T-cell (primary cell): ENCODE measurements at places on chromosomes 1 and 21.

GRCh38 chr1:236072001-236072400 lies 7.1 kb upstream of the NID1 start:
- no peak for DNase-seq

- DNase-seq = no peak
Observed at GRCh38 chr1:67372136-67372535, 58.1 kb downstream of the SERBP1 start.

DNA sequence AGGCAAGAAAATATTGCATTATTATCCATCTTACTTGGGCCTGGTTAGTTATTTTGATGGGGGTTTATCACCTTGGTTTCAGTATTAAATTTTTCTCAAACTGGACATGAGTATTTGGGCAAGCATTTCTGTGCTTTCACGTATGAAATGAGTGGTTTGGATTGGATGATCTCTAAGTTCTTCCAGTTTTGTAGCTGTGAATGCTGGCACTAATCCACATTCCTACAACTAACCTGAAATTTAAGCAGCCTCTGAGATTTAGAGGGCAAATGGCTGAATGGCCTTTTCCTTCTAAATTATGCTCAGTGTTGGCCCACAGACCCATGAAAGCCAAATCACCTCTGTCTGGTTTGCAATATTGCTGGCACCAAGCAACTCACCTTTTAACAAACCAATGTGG lies 475.0 kb upstream of the B3GALT2 start:
- DNase-seq = no peak

DNA sequence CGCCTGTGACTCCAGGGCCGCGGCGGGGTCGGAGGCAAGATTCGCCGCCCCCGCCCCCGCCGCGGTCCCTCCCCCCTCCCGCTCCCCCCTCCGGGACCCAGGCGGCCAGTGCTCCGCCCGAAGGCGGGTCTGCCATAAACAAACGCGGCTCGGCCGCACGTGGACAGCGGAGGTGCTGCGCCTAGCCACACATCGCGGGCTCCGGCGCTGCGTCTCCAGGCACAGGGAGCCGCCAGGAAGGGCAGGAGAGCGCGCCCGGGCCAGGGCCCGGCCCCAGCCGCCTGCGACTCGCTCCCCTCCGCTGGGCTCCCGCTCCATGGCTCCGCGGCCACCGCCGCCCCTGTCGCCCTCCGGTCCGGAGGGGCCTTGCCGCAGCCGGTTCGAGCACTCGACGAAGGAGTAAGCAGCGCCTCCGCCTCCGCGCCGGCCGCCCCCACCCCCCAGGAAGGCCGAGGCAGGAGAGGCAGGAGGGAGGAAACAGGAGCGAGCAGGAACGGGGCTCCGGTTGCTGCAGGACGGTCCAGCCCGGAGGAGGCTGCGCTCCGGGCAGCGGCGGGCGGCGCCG lies at the start of gene SIM2:
SIM2 (plus strand) TSS at position 135 of the 565 bp plus-strand sequence. CDS start 632 bp downstream, outside the sequence.
- no peak for DNase-seq

GRCh38 chr1:220785166-220786056 lies 1.3 kb upstream of the MTARC1 start:
- DNase-seq = no peak

- no peak for DNase-seq
Observed at GRCh38 chr1:217435204-217435603, 195.7 kb downstream of the GPATCH2 start.

- no peak for DNase-seq
Observed at GRCh38 chr1:186615332-186615731, 64.9 kb downstream of the PTGS2 start.

GRCh38 chr21:44295163-44295573 lies 4.7 kb upstream of the PFKL start:
- DNase-seq = no peak

DNA sequence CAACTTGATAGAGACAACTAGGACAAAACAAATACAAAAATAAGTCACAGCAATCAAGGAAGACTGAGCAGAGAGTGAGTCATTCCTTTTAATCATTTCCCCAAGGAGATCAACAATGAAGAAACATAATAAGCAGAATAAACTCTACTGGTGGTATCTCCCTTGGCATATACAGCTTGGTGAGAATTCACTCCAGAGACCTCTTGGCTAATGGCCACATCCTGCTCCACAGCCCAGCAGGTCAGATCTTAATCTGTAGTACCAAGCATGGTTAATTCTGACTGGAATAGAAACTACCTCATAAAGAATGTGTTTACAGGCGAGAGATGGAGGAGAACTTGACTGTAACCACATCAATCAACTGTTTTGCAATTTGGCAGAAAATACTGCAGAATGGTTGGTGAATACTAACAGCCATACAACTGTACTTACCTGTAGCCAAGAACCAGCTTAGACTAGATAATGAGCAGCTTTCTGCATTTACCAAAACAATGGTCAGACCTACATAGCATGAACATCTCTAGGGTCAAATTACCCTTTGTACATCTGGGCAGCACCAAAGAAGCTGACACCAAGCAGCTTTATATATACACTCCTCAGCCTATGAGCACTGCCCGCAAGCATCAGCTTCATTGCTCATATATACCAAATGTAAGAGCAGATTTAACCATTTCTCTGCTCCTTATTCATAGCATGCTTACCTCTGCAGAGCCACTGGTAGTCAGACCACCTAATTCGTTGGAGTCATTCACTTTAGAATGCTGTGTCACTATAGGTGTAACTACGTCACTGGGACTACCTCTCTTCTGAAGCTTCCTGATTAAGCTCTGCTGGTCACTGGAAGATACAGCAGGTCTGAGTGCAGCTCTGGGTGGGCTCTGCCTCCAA lies 51.0 kb downstream of the KIAA0319L start:
- DNase-seq = peak; percentile 34

DNA sequence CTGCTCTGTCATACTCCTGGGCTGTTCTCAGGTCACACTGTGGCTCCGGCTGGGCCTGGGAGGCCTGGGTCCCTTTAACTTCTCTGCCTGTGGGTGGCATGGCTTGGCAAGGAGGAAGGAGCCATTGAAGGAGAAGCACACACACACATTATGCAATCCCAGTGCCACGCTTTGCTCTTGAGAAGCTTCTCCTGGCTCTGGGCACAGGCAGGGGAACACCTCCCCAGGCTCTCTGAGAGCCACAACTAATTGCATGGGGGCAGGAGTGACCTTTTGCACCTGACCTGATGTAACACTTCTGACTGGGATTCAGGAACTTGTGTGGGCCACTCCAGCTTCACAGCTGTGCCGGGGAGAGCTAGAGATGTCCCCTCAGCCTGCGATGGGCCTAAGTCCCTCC lies 23.1 kb downstream of the LGR6 start:
- no peak for DNase-seq

- DNase-seq = no peak
Observed at GRCh38 chr21:31586118-31586517, 73.4 kb upstream of the SOD1 start.

DNA sequence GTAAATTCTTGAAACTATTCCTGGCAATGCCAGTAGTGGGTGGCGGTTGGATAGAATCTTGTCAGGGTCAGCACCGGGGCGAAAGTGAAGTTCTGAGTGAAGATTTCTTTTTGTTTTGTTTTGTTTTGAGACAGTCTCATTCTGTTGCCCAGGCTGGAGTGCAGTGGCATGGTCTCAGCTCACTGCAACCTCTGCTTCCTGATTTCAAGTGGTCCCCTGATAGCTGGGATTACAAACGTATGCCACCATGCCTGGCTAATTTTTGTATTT lies 33.3 kb downstream of the PCNT start:
- no peak for DNase-seq

DNA sequence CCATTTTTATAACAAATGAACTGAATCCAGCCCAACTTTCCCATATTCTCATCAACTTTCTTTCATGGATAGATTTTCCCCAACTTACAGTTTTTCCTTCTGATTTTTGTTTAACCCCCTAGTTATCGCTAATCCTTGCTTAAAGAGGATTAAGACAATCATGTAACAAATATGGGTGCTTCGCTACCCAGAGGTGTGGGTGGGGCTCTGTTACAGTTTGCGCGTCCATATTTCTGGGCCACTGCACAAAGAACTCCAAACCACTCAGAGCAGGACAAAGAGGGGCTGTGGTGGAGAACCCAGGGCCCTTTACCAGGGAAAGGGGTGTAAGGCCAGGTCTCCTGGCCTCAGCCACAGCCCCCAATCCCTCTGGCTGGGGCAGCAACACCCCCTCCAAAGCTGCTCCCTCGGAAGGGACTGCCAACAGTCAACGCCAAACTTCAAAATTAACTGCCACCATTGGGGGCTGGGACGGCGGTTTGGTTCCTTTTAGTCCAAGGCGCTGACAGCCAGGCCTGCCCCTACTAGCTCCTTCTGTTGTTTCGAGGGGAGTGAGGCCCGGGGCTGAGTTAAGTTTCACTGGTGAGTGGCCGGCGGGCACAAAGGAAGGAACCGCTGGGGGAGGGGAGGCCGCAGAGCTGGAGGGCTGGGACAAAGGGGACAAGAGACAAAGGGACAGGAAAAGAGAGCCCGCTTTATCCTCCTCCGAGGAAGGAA lies 27.9 kb downstream of the SSBP3 start:
- no peak for DNase-seq

- no peak for DNase-seq
Observed at GRCh38 chr1:192983349-192983980, 75.7 kb downstream of the UCHL5 start.

- no peak for DNase-seq
Observed at GRCh38 chr1:15738416-15739113, 2.5 kb downstream of the SLC25A34 start.

- no peak for DNase-seq
Observed at GRCh38 chr1:61472876-61473275, 252.1 kb downstream of the TM2D1 start.

DNA sequence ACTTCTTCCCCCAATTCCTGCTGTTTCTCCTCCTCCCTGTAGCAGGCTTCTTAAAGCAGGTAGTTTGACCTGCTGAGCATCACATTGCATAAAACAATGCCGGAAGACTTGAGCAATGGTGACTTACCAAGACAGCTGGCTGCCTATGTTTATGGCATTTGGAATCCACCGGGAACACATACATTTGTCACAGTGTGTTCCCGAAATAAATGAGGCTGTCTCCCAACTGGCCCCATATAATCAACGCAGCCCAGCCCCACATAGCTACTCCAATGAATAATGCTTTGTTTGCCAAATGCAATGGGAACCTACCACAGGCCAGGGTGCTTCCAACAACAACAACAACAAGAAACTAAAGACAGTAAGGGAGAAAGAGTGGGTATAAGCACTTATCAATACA lies 186.1 kb upstream of the MAP1LC3C start:
- no peak for DNase-seq

GRCh38 chr1:92458146-92458545 lies 28.6 kb downstream of the GFI1 start:
- DNase-seq = no peak

DNA sequence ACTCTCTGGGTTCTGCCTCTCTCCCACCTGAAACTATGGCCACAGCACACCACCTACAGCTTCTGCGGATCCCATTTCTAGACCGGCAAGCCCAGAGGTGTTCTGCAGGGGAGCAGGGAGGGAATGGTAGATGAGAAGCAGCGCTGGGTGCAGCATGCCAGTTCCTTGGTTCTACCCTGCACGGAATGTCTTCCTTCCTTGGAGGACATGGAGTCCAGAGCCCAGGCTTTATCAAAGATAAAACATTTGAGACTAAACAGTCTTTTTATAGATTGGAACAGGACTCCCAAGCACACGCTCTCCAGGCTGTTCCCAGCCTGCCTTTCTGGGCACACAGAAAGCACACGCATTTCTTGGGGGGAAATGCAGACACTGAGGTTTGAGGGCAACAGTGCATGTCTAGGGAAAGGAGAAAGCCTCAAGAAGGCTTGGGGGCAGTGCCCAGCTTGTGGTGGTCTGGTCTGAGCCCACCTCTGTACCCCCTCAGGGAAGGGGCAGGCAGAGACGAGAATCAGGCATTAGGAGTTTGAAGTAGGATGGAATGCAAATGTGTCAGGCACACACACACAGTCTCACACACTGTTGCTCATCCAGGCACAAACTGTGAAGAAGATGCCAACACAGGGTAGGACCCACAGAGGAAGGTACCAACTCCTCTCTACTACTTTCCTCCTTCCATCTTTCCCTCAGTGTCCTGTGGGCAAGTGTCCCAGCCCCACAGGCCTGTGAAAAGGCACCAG lies 29.7 kb downstream of the LGR6 start:
- DNase-seq = no peak

DNA sequence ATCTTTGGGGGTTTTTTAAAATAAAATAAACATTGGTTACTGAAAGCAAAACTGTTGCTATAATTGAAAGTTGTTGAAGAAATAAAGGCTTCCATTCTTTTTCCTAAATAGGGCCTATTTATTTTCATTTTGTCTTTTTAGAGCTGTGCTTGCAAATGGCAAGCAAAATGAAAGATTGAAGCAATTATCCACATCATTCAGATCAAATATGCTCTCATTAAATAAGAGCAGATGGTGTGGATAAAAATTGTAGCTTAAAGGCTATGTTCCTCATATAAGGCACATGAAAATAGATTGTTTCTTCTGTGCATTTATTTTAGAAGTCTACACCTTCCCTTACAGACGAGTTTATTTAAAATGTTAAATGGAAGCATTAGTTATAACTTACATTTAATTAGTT lies 1317.7 kb downstream of the MRPL39 start:
- no peak for DNase-seq

- DNase-seq = no peak
Observed at GRCh38 chr1:211534545-211535291, 42.8 kb upstream of the RD3 start.

DNA sequence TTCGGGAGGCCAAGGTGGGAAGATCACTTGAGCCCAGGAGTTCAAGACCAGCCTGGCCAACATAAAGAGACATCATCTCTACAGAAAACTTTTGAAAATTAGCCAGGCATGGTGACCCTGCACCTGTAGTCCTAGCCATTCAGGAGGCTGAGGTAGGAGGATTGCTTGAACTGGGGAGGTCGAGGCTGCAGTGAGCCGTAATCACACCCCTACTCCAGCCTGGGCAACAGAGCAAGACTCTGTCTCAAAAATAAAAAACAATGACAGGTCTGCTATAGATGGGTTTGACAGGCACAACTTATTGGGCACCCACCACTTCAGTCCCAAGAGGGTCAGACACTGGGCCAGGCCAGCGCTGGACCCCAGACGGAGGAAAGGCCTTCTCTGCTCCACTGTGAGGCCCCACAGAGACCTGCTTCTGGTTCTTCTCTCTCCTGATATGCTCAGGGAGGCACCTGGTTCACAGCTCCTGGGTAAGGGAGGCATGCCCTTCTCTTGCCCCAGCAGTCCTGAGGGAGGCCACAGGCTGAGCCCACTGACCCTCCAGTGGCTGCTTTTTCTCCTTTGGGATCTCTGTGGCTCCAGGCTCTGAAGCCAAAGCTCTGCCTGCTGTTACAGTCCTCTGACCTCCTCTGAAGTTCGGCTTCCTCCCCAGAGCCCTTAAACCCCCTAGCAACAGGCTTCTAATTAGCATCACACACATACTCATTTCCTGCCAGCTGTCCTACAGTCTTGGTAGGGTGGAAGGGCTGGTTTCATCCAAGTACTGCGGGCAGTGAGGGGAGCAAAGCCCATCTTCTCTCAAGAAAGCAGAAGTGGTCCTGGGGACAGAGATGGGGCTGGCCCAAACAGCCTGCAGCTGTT lies 14.4 kb downstream of the S100A16 start:
- no peak for DNase-seq

- DNase-seq = no peak
Observed at GRCh38 chr1:240465531-240465940, 146.4 kb downstream of the GREM2 start.

- no peak for DNase-seq
Observed at GRCh38 chr1:31679676-31680230, 24.1 kb downstream of the COL16A1 start.
